NCI-H69 (cell line): ENCODE measurements at places on chromosomes 2 and 18.

- DNase-seq: peak; percentile 34
Observed at GRCh38 chr2:74399785-74400184, 19.7 kb upstream of the DCTN1 start.

- DNase-seq: no peak
Observed at GRCh38 chr2:238458651-238459050, 31.9 kb downstream of the ASB1 start.

- no peak for DNase-seq
Observed at GRCh38 chr2:217271813-217272212, 411.9 kb upstream of the TNP1 start.

DNA sequence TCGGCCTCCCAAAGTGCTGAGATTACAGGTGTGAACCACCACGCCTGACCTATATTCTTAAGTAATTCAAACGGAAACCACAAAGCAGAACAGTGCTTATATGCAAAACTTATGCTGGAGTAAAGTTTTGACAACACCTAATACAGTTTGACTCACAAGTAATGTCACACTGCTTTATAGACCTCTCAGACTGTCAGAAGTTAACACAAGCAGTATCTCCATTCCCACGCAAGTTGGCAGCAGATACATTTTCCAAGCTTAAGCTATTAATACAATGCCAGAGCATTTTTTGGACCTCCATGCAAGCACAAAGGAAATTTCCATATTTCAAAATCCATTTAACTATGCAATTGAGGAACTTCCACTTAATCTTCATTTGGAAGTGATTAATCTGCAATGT is 21.0 kb upstream of the SANBR start:
- DNase-seq: no peak

DNA sequence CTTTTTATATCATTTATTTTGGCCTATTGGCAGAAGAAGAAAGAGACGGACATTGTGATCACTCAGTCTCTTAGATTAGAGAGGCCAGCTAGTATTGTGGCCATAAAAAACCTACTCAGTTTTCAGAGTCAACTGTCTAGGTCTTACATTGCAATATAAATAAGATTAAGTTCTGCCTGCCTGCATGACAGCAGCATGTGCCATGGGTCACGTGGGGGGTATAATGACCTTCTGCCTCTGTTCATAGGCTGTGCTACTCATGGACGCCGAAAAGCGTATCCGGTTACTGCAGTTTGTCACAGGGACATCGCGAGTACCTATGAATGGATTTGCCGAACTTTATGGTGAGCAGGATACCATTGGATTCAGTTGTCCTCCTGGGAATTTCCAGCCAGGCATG is 238.5 kb downstream of the ALPK2 start:
- DNase-seq: no peak

DNA sequence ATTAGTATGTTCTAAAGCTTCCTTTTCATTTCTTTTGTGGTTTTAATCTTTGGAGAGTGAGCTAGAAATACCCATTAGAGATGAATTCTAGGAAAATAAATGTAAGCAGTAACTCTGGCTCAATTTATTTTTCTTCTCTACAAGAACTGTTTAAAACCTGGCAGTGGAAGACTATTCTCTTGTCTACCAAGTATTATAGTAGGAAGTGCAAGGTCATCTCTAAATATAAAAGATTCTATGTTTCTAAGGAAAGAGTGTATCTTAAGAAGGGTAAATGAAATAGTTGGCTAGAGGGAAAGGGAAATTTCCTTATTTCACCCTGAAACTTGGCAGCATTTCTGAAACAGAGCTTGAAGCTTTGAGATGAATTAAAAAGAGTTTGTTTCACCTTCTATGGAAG is 35.5 kb downstream of the PLCL1 start:
- no peak for DNase-seq

GRCh38 chr2:67871686-67872412 is 191.0 kb downstream of the C1D start:
- DNase-seq: no peak

DNA sequence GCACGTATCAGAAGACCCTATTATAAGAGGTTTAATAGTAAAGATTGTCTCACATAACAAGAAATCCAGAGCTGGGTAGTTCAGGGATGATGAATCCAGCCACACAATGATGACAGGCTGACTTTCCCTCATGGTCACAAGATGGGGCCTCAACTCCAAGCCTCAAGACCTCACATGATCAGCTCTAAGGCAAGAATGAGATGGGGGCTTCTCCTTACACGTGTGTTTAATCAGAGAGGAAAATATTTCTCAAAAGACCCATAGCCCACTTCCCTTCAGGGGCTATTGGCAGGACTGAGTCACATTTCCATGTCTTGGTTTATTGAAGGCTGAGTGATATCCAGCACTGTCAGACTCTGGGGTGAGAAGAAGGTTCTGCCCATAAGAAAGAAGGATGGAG is 100.2 kb upstream of the FOSL2 start:
- no peak for DNase-seq

GRCh38 chr2:72367530-72368225 is 220.0 kb upstream of the CYP26B1 start:
- DNase-seq: no peak

- no peak for DNase-seq
Observed at GRCh38 chr2:98895901-98896300, 40.1 kb downstream of the CRACDL start.

GRCh38 chr2:113058411-113058994 is 495 bp upstream of the IL36RN start:
- DNase-seq: no peak

DNA sequence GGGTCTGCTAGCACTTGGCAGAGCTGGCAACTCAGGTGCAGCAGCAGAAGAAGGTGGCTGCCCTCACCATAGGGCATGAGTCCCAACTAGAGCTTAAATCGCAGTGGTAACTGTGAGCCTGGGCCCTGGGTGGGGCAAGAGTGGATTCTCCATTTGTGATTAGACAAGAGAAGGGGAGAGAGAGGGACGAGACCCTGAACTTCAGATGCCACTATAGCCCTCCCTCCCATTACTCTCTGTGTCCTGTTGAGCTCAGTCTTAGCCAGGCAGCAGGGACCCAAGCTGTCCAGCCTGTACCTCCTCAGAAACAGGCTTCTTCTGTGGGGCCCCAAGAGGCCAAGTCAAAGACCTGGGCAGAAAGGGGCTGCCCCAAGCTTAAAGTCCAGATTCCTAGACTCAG is 69.7 kb upstream of the B3GNT7 start:
- DNase-seq: no peak

DNA sequence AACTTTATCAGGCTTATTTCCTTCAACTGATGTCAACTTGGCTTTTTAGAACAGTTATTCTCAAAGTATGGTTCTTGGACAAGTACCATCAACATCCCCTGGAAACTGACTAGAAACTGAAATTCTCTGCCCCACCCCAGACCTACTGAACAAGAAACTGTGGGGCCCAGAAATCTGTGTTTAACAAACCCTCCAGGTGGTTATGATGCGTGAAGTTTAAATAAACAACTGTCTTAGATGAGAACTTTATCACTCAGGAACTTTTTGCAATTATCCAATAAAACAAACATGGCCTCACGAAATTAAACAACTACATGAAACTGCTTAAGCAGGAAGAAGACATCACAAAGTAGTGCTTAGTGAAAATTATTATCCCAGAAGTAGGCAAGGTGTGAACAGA is 4.4 kb downstream of the HIBCH start:
- peak; percentile 11 for DNase-seq

- peak; percentile 42 for DNase-seq
Observed at GRCh38 chr2:30382995-30383394, 64.1 kb upstream of the LCLAT1 start.

DNA sequence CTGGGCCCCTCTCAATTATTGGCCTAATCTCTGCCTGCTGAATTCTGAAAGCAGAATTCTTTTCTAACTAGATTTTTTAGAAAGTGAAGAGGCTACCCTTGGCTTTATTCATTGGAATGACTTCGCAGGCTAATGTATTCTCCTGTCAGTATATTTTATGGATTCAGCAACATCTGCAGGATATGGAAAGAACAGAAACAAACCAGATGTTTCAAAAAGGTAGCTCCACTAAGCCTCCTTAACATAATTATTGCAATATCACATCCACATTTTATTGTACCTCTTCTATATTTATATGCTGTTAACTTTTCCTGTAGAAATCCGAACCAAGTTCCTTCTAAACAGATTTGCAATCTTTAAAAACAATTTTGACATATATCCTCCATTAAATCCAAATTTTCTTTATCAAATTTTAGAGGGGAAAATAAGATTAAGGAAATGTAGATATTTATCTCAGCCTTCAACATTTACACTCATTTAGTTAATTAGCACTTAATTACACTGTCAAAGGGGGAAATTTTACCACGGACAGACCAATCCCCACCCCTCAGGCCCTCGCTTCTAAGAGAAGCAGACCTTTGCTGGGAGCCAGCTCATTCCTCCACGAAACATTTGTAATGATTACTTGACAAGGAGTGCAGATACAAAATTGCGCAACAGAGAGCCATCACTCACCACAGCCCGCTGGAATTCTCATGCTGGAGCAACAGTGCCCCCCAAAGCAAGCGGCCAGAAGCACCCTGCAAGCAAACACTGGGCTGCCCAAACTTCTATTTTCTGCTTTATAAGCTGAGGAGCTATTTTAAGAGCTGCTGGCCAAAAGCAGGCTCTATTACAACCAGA is 253.4 kb downstream of the ETAA1 start:
- DNase-seq: peak; percentile 74

DNA sequence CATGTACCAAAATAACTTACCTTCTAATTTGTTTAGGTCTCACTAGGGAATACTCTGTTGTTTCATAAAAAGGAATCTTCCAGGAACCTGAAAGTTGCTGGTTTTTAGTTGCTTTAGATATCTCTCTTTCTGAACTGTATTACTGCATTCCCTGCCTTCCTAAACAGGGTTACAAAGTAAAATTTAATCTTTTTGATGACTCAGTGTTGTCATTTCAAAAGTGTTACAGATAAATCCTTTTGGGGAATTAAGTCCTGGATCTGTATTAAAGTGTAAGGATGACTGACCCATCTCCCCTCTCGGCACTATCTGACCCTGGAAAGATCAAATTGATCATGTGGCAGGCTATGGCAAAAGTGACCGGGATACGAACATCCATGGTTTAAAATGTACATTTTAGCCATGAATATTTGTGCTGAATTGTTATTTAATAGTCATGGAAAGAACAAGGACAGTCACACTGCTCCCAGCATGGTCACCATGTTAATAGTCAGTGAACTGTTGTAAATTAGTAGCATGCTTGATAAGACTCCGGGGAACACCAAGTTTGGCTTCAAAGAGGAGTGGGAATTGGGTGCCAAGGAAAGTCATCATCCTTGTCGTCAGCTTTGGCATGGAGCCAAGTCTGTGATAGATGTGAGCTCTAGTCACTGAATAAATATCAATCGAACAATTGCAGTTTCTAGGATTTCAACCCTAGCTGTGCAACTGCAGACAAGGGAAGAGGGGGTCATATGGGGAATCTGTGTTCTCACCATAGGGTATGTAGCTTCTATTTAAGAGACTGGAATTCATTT is 4.2 kb downstream of the PLEKHA3 start:
- peak; percentile 84 for DNase-seq

DNA sequence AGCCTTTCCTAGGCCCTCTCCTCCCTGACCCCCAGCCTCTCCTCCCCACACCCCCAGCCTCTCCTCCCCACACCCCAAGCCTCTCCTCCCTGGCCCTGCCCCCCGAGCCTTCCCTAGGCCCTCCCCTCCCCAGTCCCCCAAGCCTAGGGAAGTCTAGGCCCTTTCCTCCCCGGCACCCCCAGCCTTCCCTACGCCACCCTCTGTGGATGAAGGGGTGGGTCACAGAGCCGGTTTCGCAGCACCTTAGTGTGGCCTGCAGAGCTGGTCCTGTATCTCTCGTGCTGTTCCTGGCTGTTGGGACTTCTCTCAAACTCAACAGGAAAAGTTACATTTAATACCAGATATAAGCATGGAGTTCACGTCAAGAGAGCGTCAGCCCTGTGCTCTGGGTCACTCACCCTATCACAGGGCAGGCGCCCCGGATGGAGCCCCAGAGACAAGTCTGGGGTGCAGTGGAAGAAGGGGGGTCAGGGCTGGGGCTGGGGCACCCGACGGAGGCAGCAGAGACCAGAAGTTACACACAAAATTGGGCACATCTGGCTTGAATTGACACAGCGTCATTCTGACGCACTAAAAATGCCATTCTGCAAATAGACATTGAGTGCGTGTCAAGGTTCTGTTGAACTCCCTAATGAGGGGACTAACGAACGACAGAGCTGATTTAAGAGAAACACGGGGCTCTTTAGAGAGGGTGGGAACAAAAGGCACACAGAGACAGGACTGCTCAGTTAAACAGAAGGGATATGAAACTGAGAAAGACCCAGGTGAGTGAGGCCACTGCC is 24.0 kb downstream of the KCNIP3 start:
- no peak for DNase-seq

GRCh38 chr18:1468550-1468949 is 563.9 kb downstream of the ADCYAP1 start:
- no peak for DNase-seq

- DNase-seq: no peak
Observed at GRCh38 chr18:42330296-42330695, 375.3 kb downstream of the PIK3C3 start.
